Heart right ventricle (tissue), 16 donors: ENCODE measurements at places on chromosomes 5 and 9.

DNA sequence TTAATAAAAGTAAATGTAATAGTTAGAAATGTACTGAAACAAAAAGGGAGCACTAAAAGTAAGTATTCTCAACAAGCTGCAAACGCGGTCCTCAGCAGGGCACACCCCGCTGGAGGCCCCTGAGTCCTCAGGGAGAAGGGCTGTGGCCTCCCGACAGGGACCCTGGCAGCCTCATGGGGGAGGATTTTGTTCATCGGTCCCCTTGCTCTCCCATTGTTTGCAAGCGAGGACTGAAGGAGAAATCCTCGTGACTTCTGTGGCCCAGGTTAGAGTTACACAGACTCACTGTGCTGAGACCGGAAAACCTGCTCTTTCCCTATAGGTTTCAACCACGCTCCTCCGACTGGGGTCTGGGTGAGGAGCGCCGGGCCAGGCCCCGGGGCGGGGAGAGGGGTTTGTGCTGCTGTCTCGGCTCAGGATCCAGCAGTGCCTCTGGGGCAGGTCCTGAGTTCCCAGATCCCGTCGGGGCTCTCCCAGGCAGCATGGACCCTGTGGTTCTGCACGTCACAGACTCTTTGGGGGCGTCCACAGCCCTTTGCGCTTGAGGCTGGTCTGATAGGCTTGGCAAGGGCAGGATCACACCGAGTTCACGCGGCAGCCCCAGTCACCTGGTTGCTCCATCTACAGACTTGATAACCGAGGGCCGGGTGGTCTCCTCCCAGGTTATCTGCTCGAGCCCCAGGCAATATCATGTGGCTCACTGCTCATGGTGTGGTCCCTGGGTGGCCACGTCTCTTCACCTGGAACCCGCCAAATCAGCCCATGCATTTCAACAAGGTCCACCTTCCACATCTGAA is 38.8 kb downstream of the MRPL36 start:
- DNase-seq: no peak

GRCh38 chr9:71669284-71669995 is 98.9 kb downstream of the CEMIP2 start:
- DNase-seq: no peak

GRCh38 chr5:72485430-72485974 is 21.7 kb downstream of the ZNF366 start:
- no peak for DNase-seq

DNA sequence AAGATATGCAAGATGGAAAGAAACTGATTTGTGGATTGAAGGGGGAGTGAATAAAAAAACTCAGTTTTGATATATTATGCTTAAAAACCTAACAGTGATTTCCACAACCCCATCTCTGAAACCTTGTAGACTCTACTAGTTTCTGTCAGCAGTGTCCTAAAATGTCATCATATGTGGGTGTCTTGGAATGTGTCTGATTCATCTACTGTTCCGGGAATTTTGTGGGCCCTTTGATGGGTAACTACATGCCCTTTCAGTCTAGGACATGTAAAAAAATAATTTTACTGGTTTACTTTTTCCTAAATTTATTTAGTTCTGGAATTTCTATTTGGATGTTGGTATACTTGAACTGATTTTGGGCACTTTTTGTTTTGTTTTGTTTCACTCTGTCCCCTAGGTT is 118.9 kb upstream of the NMUR2 start:
- DNase-seq: no peak

DNA sequence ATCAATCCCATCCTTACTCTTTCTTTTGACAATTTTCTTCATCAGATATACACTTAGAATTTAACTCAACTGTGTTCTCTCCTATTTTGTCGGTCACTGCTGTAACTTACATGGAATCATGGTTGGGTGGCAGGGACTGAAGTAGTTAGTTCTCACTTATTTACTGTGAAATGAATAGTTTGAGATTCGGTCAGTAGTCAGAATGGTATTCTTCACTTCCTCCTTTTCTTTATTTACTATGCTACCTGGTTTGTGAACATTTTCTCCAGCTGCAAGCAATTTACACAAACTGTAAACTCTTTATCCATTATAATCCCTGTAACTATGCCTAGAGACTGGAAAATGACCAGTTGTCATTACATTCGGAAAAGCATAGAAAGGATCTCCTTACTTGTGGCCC is 41.5 kb upstream of the GDNF start:
- no peak for DNase-seq

DNA sequence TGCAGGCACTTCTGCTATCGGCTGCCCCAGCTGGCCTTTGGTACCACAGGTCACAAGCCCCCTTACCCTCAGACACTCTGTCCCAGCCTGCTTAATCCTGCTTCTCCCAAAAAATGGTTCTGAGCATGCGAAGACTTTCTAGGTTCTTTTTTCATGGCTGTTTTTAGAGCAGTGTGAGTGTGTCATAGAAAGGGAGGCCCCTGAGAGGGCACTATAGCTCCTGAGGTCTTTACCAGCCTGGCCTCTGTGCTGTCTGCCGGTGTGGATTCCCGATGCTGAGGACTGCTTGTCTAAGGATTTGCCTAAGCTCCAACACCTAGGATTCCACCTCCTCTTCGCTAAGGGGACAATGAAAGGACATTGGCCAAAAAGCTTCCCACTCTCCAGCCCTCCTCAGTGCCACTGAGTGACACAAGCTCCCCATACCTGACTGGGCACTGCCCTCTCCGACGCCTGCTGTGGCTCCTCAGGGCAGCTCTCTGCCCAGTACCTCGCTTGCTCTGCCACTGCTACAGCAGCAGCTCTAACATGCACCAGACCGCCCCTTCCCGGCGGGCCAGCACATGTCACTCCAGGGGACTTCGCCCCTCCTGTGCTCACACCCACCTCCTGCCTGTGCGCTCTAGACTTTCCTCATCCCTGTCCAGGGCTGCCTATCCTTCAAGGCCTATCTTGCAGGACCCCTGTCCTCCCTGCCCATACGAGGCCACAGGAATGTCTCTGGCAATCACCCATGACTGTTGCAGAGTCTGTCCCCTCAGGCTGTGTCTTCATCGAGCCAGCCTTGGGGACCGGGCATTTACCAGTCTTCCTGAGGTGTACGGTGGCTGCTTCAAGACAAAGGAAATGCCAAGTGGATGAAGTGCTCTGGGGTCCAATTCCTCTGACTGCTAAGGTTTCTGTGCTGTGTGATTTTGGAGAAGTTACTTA is 21.0 kb downstream of the MACROH2A1 start:
- no peak for DNase-seq

DNA sequence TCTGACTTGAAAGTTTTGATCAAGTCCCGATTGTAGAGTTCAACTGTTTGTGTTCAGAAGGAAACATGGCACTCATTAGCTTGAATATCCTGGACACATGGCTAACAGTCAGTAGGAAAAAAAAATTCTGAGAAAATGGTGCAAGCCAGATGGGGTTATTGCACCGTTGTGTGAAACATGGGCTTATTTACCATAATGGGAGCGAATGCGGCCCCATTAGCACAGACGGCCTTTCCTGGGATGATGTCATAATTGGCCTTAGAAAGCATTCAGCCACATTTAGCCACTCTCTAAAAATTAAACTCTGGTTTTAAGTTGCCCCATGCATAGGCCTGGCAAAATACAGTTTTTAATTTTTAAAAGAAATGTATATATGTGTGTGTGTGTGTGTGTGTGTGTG is 112.1 kb downstream of the IRX2 start:
- DNase-seq: no peak

DNA sequence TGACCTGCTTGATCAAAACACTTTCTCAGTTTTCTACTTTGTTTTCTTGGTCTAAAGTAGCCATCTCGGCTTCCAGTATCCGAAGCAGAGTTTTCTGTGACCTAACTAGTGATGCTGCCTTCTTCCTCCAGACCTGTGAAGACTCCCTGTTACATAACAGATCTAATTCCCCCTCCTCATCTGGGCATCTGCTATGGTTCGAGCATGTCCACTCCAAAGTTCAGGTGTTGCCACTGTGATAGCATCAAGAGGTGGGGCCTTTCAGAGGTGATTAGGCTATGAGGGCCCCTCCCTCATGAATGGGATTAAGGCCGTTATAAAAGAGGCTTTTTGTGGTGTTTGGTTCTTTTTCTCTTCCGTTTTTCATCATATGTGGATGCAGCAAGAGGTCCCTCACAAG is 20.3 kb downstream of the TTC23L start:
- no peak for DNase-seq

GRCh38 chr5:102798104-102798785 is 43.1 kb downstream of the PAM start:
- no peak for DNase-seq

- DNase-seq: no peak
Observed at GRCh38 chr9:23825700-23826099, 340 bp downstream of the ELAVL2 start.
